ENCODE measurements at places on chromosomes 12 and 14. TPM values are rescaled to one million over a fixed set of nuclear protein-coding genes. Genes with fewer than 3 reads are reported as not detected.

CD27 gene
- total RNA-seq, result not detected

TMEM30B gene
- total RNA-seq, result under 0.01 TPM

MSI1 gene
- total RNA-seq, result not detected

PGF gene
- total RNA-seq, result 378 TPM

OVCH1 gene
- total RNA-seq, result not detected

TTC7B gene
- 11.7 TPM for total RNA-seq

LRRC9 gene
- total RNA-seq, result not detected

AREL1 gene
- 24.8 TPM for total RNA-seq

MIP gene
- not detected for total RNA-seq

HNF1A gene
- not detected for total RNA-seq

SOAT2 gene
- not detected for total RNA-seq

FITM1 gene
- total RNA-seq, result under 0.01 TPM

DNAJC22 gene
- 1.3 TPM for total RNA-seq

ELK3 gene
- total RNA-seq, result 27.2 TPM

SPTB gene
- not detected for total RNA-seq

SIX6 gene
- not detected for total RNA-seq

CHFR gene
- total RNA-seq, result 36.7 TPM

MARS1 gene
- total RNA-seq, result 126 TPM

DENR gene
- 35.1 TPM for total RNA-seq

CNTN1 gene
- total RNA-seq, result 0.30 TPM

PRORP gene
- 41.6 TPM for total RNA-seq

DBX2 gene
- not detected for total RNA-seq

STYK1 gene
- total RNA-seq, result 5.0 TPM

KRT72 gene
- total RNA-seq, result not detected

RBM19 gene
- total RNA-seq, result 16.2 TPM

FAM186B gene
- 0.32 TPM for total RNA-seq
